Activated CD4-positive, alpha-beta T cell treated with anti-CD3 and anti-CD28 coated beads for 4 hours (primary cell): ENCODE measurements at places on chromosomes 5 and 9.

DNA sequence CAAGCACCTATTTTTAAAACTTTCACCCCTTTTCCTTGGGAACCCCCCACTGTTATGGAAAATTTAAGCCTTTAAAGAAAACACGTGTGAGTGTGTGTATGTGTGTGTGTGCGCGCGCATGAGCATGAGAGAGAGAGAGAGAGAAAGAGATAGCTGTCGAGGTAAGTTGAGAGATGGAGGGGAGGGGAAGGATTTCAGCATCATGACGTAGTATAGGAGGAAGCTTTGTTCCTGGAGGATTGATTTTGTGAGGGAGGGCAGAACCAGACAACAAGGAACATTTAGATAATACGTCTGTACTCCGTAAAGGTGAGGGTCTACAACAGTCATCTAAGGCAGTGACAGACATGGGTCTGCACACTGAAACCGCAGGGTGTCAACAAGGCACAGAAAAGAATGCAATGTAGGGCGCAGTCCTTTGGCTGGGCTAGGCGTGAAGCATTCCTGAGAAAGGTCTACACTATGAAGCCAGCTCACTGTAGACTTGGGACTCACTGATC, 227.7 kb downstream of the SMARCA2 start:
- no peak for DNase-seq

DNA sequence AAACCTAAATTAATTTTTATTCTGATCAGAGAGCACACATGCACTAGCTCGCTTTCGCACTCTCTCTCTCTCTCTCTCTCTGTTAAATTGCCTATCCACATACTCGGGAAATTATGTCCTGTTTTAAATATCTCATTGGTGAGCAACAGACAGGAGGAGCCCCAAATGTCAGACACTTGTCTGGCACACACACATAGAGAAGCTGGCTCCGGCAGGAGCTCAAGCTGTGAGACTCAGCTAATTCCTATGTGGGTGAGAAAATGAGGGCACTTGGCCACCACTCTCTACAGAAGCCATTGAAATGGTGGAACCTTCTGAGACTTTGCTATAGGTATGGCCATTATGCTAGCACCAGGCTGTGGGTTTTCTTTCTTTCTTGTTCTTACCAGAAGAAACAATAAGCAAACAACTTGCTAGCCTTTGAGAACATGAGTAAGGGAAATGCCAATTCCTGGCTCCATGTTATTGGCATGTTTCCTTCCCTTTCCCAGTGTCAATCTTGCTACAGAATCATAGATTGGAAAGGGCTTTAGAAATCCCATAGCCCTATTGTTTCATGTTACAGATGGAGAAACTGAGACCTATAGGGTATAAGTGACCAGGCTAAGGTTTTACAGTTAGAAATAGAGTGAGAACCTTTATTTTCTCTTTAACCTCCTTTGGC, 9.0 kb downstream of the RFX3 start:
- no peak for DNase-seq

DNA sequence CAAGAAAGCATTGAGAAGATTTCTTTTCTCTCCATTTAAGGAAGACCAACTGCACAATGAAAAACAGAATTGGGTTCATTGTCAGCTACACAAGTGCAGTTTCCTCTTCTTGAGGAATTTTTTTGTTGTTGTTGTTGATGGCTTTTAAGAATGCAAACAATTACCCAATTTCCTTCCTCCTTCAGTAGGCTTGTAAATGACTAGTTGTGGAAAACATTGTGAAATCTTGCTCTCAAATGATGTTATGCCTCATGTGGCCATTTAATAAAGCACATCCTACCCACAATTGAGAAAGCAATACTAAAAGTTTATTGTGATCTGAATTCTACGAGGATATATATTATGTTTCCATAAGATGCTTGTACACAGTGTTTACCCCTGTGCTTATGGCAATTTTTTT, 171.6 kb downstream of the FAM174A start:
- DNase-seq, result no peak

DNA sequence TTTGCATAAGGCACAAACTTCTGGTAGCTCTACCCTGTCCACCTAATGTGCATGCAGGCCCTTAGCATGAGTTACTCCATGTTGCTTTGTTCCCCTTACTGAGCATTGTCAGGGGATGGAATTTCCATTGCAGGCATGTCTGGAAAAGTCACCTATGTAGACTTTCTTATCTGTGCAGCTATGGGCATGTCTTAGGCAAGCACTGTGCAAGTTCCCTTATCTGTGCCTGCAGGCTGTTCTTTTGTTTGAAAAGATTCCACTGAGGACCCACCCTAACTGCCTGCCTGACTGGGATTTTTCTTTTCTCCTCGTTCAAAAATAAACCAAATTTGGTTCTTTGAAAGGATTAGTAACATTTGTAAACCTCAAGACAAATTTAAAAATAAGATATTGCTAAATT, 587.0 kb downstream of the CDH18 start:
- no peak for DNase-seq

DNA sequence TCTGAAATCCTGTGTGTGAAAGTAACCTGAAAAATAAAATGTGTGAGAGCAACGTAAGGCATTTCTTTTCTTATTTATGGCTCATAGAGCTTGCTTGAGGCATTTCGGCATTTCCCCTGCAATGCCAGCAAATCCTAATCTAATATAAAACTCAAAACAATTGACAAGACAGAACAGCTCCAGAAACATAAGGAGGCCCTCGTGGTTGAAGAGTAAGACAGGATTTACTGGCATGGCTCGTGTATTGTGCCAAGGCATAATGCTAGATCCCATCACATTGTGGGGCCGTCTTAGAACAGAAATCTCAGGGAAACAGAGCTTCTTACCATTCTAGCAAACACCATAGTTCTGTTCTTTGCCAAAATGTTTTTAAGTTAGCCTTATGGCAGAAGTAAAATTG, 166.2 kb downstream of the NTRK2 start:
- no peak for DNase-seq

GRCh38 chr5:40571729-40572128, 108.0 kb upstream of the PTGER4 start:
- DNase-seq, result no peak

- DNase-seq, result no peak
Observed at GRCh38 chr9:124761196-124761595, 9.9 kb downstream of the NR6A1 start.

GRCh38 chr9:107586493-107586892, 96.9 kb upstream of the KLF4 start:
- DNase-seq, result no peak

- no peak for DNase-seq
Observed at GRCh38 chr5:42811591-42812446, at the start of gene SELENOP. TSS of gene SELENOP (minus strand) at chr5:42811892. CDS start at chr5:42808353, 3,539 bp downstream.

DNA sequence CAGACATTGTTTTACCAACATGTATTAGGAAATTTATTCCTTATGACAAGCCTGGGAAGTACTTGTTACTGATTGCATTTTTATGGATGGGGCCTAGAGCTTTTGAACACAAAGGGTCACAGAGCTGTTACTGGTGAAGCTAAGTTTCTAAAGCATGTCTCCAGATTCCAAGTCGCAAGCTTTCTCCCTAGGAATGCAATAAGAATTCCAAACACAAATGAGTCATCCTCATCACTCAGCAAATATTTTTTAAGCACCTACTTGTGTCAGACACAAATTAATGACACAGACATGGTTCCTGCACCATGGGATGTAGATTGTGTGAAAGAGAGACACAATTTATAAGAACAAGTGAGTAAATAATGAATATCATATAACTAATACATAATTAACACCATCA, 11.0 kb upstream of the SH3RF2 start:
- DNase-seq, result no peak

DNA sequence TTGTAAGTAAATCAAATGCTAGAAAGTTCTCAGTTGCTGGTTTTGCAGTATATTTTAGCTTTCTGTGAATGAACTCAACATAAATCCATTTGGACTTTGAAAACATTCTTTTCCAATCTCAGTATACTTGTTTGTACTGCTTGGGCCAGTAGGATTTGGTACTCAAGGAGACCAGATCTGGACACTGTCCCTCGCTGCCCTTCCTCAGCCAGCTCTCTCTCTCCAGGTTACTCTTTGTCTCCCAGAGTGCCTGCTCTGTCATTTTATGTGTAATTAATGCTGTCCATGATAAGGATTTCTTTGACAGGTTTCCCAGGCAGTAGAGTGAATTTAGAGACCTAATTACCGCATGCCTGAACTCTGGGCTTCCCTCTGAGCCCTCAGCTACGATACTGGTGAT, 344.6 kb upstream of the SGCD start:
- no peak for DNase-seq

DNA sequence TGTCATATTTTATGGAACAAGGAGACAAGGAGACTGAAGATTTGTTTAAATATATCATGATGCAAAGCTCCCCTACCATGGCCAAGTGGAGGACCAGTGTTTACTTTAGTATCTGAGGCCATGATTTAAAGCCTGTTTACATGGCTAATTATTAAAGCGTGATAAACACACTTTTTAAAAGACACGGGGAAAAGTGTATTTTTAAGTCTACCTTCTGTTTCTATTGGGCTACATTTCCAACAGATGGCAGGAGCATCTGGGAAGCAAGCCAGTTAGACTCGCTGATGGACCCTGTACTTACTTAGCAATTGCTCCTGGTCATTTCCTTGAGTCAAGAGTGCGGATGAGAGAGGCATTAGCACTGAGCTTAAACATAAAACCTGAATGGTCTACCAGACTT, 480.3 kb upstream of the SEMA6A start:
- no peak for DNase-seq

DNA sequence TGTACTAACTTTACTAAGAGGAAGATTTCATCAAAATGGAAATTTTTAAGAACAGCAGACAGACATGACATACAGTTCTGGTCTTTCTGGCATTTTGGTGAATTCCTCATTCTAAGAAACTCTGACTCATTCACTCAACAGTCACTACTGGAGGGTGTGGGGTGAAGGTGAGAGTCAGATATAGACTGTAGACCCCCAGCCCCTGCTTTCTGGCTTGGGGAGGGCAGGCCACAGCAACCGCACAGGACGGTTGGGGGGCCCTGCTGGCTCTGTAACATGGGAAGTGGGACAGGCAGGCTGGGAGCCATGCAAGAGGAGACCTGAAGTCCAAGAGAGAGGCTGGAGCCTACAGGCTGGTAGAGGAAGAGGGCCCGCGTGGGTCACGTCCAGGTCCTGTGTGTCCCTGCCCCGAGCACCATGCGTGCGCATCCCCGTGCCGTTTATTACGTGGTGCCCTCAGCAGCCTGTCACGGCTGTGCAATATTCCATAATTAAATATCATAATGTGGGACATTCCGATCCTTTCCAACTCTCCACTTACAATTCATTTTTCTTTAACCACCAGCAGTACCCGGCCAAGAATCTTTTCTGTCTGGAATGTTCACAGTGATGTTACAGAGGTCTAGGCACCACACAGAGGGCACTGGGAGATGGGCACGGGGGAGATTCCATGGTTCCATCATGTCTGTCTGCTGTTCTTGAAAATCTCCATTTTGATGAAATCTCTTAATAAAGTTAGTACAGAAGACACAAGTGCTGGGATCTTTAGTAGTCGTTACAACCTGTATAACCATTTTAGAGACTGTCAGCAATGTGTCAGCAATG, 75.5 kb downstream of the SEMA4D start:
- DNase-seq, result peak; percentile 67
